Naive thymus-derived CD4-positive, alpha-beta T cell (primary cell): ENCODE measurements at places on chromosomes 4 and X. TPM values are rescaled to one million over a fixed set of nuclear protein-coding genes. Genes with fewer than 3 reads are reported as not detected.

GRCh38 chr4:118814058-118814457, 21.9 kb downstream of the SEC24D start:
- no peaks in the 10 kb centered on the region for H3K4me1 ChIP-seq
- no peak overlapping the region for H3K27ac ChIP-seq
- DNase-seq: no peak
- no peak overlapping the region for H3K4me3 ChIP-seq
- H3K36me3 ChIP-seq: no peaks in the 10 kb centered on the region
- no peaks in the 10 kb centered on the region for H3K27me3 ChIP-seq

- H3K27ac ChIP-seq: no peak overlapping the region
- no peak for DNase-seq
- H3K4me1 ChIP-seq: no peaks in the 10 kb centered on the region
- H3K36me3 ChIP-seq: no peaks in the 10 kb centered on the region
- no peaks in the 10 kb centered on the region for H3K27me3 ChIP-seq
Observed at GRCh38 chr4:24876431-24876830, 36.4 kb downstream of the CCDC149 start.

- no peaks in the 10 kb centered on the region for H3K27me3 ChIP-seq
- H3K4me1 ChIP-seq: no peaks in the 10 kb centered on the region
- no peak overlapping the region for H3K27ac ChIP-seq
- no peak for DNase-seq
Observed at GRCh38 chrX:149858592-149858991, 22.4 kb upstream of the MAGEA8 start.

DNA sequence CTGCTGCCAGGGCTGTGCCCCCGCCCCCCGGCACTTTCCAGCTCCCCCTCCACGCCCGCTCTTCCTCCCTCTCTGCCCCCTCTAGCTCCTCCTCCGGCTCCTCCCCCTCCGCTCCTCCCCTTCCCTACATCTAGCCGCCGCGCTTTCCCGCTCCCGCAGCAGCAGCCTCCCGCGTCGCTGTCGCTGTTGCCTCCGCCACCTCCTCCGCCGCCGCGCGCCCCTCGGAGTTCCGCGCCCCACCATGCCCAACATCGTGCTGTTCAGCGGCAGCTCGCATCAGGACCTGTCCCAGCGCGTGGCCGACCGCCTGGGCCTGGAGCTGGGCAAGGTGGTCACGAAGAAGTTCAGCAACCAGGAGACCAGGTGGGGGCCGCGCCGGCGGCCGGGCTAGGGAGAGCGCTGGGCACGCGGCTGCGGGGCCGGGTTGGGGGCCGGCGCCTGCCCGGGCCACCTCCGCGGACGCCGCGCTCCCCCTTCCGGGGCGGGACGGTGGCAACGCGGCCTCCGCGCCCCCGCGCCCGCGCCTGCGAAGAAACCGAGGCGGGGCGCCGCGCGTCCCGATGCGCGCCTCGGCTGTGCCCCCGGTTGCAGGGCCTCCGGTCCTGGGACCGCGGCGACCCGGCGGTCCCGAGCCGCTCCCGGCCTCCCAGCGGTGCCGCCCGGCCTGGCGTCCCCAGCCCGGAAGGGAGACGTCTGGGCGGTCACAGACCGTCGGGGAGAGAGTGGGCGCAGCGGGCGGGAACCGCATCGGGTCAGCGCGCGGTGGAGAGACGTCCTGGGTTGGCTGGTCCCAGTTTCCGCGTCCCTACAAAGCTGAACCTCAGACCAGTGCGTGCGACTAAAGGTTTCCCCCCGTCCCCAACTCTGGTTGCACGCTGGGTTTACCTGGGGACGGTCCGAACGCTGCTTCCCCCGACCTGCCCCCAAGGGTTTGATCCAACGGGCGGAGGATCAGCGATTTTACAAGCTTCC, at the start of gene PRPS2:
TSS of gene PRPS2 (plus strand) at position 156 of the 972 bp plus-strand sequence. CDS start at position 242, 86 bp downstream.
- H3K4me1 ChIP-seq: no peaks in the 10 kb centered on the region
- peak within 1 kb of the TSS; percentile 74 for H3K4me3 ChIP-seq
- DNase-seq: peak; percentile 74

DNA sequence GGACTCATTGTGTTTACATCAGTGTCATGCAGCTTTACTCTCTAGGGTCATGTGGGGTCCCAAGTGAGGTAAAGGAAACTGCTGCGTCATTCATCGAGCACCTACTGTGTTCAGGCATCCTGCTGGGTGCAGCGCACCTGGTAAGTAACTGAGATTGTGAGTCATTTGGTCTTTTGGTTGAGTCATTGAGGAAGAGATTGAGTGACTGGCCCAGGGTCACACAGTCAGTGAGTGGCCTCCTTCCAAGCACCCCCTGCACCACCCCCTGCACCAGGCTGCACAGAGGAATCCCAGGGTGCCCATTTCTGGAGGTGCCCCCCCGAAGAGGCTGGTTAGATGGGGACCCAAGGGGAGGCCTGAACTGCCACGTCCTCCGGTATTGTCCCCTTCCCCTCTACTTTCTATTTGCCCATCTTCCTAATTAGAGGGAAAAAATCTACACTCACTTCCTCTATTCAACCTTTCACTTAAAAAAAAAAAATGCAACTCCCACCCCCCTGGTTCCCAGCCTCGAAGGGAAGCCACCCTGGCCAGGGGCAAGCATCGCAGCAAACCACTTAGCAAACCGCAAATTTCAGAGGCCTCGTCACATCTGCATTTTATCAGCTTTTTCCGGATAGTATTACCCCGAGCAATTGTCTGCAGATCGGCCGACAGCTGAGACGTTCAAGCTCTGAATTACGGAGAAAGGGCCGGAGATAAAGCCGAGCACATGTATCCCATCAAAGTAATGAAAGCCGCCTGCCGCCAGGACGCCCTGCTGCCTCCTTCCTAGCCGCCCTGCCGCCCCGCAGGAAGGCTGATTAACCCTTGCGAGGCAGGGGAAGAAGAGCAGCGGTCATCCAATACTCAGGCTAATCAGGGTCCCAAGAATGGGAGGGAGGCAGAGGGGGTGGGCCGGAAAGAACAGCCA, 96.3 kb upstream of the MSX1 start:
- H3K36me3 ChIP-seq: no peaks in the 10 kb centered on the region
- no peaks in the 10 kb centered on the region for H3K27me3 ChIP-seq
- H3K4me3 ChIP-seq: no peak overlapping the region
- H3K27ac ChIP-seq: no peak overlapping the region
- H3K4me1 ChIP-seq: peaks cover 3% of the 10 kb centered on the region

DNA sequence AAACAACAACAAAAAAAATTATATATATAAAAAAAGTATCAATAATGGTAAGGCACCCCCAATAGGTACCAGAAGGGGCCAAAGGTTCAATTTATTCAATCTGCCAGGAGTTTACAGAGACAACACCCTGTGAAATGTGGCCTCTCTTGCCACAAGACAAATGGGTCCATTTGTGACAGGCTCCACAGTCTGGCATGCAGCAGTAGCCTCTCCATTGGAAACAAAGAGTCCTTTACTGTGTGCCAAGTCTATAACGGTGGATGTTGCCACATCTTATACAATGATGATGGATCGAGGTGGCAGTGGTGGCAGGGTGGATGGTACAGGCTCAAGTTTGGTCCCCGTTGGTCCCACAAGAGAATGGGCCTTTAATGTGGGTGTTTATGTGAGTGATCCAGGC, 70.1 kb upstream of the SH3RF1 start:
- no peak for DNase-seq
- no peaks in the 10 kb centered on the region for H3K4me1 ChIP-seq
- H3K27me3 ChIP-seq: no peaks in the 10 kb centered on the region
- no peaks in the 10 kb centered on the region for H3K36me3 ChIP-seq
- no peak overlapping the region for H3K27ac ChIP-seq
- no peak overlapping the region for H3K4me3 ChIP-seq

GRCh38 chr4:153527690-153528089, 61.5 kb downstream of the TMEM131L start:
- no peaks in the 10 kb centered on the region for H3K36me3 ChIP-seq
- H3K27ac ChIP-seq: peak overlapping the region; percentile 68
- no peak overlapping the region for H3K4me3 ChIP-seq
- peaks cover 82% of the 10 kb centered on the region for H3K4me1 ChIP-seq
- no peak for DNase-seq

GRCh38 chr4:133390198-133390855, 241.2 kb downstream of the PCDH10 start:
- DNase-seq: no peak
- no peak overlapping the region for H3K27ac ChIP-seq
- H3K36me3 ChIP-seq: no peaks in the 10 kb centered on the region
- H3K4me1 ChIP-seq: no peaks in the 10 kb centered on the region
- H3K27me3 ChIP-seq: no peaks in the 10 kb centered on the region

DNA sequence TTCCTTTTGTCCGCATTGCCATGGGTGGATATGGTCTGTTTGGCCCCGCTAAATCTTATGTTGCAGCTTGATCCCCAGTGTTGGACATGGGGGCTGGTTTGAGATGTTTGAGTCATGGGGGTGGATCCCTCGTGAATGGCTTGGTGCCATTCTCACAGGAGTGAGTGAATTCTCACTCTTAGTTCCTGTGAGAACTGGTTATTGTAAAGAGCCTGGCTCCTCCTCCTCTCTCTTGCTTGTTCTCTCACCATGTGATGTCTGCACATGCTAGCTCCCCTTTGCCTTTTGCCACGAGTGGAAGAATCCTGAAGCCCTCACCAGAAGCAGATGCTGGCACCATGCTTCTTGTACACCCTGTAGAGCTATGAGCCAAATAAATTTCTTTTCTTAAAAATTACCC, 22.6 kb upstream of the STBD1 start:
- no peak for DNase-seq
- no peak overlapping the region for H3K4me3 ChIP-seq
- no peaks in the 10 kb centered on the region for H3K36me3 ChIP-seq
- H3K4me1 ChIP-seq: no peaks in the 10 kb centered on the region
- no peak overlapping the region for H3K27ac ChIP-seq
- H3K27me3 ChIP-seq: no peaks in the 10 kb centered on the region

DNA sequence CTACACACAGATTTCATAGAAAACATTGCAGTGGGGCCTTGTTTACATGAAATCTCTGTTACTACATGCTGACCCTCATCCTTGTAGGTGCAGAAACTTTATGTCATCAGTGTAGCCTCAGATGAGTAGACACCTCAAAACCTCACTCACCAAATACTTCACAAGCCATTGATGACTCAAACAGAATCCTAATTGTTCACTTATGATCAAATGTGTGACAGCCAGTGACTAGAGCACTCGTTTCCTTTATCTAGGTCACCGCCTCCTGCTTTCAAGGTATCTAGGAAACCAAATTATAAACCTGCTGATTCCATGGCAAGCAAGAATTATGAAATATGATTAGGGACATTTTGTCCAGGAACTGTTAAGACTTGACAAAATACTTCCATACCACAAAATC, 255.8 kb upstream of the GPRIN3 start:
- no peaks in the 10 kb centered on the region for H3K27me3 ChIP-seq
- no peaks in the 10 kb centered on the region for H3K36me3 ChIP-seq
- DNase-seq: no peak
- H3K4me1 ChIP-seq: no peaks in the 10 kb centered on the region

GRCh38 chrX:104913348-104913747, 307.1 kb downstream of the TEX13A start:
- no peak overlapping the region for H3K4me3 ChIP-seq
- no peak overlapping the region for H3K27ac ChIP-seq
- H3K4me1 ChIP-seq: no peaks in the 10 kb centered on the region
- no peaks in the 10 kb centered on the region for H3K27me3 ChIP-seq

GIMD1 gene
- total RNA-seq: not detected

ADH1C gene
- not detected for total RNA-seq

CCDC149 gene
- 0.08 TPM in 1 of 2 replicates, not detected in the other for total RNA-seq

INPP4B gene
- 64.6 TPM for total RNA-seq
